ENCODE measurements at places on chromosomes 2 and 18.

GRCh38 chr2:235587202-235587601 is 93.4 kb downstream of the AGAP1 start:
- no peaks in the 10 kb centered on the region for H3K4me1 ChIP-seq
- no peak overlapping the region for H3K27ac ChIP-seq
- no peak overlapping the region for H3K4me3 ChIP-seq
- H3K27me3 ChIP-seq: no peaks in the 10 kb centered on the region
- no peak for DNase-seq
- H3K36me3 ChIP-seq: no peaks in the 10 kb centered on the region

GRCh38 chr18:79720359-79720733 is 40.7 kb downstream of the CTDP1 start:
- H3K4me1 ChIP-seq: no peaks in the 10 kb centered on the region
- H3K27ac ChIP-seq: no peak overlapping the region
- DNase-seq: no peak
- H3K27me3 ChIP-seq: no peaks in the 10 kb centered on the region
- no peaks in the 10 kb centered on the region for H3K36me3 ChIP-seq

DNA sequence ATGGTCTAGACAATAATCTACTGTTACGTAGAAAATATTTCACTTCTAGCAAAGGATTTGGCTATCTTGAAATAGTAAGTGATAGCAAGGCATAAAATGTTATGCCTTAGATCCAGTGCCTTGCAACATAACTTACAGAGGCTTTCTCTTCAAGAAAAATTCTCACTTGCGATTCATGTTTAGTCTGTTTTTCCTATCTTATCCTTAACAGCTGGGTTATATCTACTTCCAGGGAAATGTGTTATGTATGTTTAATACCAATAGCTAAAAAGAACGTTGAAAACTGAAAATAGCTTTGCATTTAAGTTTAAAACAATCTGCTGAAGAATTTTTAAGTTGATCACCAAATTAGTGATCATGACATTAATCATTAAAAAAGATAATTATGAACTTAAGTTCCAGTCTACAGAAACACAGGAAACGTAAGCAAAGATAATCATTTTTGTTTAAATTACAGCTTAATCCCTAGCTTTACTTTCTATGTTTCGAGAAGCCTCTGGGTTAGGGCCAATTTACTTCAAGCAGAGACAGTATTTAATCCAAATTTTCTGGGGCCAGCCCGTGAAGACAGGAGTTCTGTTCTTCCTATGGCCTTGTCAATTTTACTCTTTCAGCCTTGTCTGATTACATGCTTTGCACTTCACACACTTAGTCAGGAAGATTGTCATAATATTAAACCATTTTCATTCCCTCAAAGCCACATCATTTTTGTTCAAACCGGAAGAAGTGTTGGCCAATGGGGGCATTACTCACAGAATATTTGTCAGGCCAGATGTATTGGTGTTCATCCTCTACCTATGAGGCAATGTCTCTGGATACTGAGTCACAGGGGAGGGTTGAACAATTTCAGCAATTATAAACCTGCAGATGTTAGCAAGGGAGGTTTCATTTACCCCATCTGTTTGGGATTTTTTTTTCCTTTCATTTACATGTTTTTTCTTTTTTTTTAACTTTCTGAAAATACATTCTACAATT is 1132.9 kb upstream of the ZEB2 start:
- H3K36me3 ChIP-seq: no peaks in the 10 kb centered on the region
- no peak overlapping the region for H3K4me3 ChIP-seq
- no peaks in the 10 kb centered on the region for H3K27me3 ChIP-seq
- no peak overlapping the region for H3K27ac ChIP-seq
- no peak for DNase-seq
- H3K4me1 ChIP-seq: no peaks in the 10 kb centered on the region

GRCh38 chr2:30641765-30642345 is 165.4 kb downstream of the CAPN13 start:
- H3K4me1 ChIP-seq: no peaks in the 10 kb centered on the region
- no peaks in the 10 kb centered on the region for H3K36me3 ChIP-seq
- DNase-seq: peak; percentile 29
- H3K4me3 ChIP-seq: no peak overlapping the region
- H3K27me3 ChIP-seq: no peaks in the 10 kb centered on the region
- no peak overlapping the region for H3K27ac ChIP-seq

DNA sequence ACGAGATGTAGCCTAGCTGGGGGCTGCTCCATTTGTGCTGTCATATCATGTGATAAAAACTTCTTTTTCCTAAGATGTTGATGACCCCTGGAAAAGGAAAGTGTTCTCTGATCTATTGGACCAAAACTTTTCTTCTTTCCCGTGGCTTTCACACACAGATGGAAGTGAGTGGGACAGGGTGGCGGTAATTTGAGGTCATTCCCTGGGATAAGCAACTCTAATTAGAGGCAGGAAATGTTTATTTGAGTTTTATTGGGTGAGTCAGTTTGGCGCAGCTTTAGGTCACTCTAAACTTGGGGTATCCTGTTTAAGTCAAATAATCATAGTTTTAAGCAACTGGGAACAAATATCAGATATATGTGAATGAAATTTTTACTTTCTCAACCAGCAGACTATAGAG is 221.0 kb upstream of the EPAS1 start:
- no peaks in the 10 kb centered on the region for H3K4me1 ChIP-seq
- no peak for DNase-seq
- H3K36me3 ChIP-seq: no peaks in the 10 kb centered on the region
- no peak overlapping the region for H3K4me3 ChIP-seq
- no peaks in the 10 kb centered on the region for H3K27me3 ChIP-seq

- H3K4me1 ChIP-seq: no peaks in the 10 kb centered on the region
- no peaks in the 10 kb centered on the region for H3K27me3 ChIP-seq
- H3K27ac ChIP-seq: no peak overlapping the region
- no peak for DNase-seq
- no peaks in the 10 kb centered on the region for H3K36me3 ChIP-seq
- H3K4me3 ChIP-seq: no peak overlapping the region
These were observed 92.3 kb downstream of the ETAA1 start for GRCh38 chr2:67489396-67489795.

DNA sequence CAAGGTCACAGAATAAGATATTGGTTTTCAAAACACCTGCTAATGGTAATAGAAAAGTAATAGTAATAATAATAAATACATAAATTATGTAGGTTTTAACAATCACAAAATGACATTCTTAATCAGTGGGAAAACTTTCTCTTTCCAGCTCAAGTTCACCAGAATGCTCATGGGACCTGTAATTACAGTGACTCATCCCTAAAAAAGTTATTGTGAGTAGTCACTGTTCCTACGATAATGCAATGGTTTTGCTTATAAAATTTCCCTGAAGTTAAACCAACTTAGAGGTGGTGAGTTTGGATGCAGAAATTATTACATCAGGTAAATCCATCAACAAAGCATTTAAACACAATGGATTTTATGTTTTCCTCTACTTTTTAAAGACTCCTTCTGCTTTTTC is 502.3 kb downstream of the PID1 start:
- no peaks in the 10 kb centered on the region for H3K27me3 ChIP-seq
- H3K4me1 ChIP-seq: no peaks in the 10 kb centered on the region
- H3K4me3 ChIP-seq: no peak overlapping the region

GRCh38 chr18:59515147-59515546 is 156.1 kb upstream of the LMAN1 start:
- no peaks in the 10 kb centered on the region for H3K4me1 ChIP-seq
- no peak overlapping the region for H3K27ac ChIP-seq
- no peaks in the 10 kb centered on the region for H3K36me3 ChIP-seq
- H3K27me3 ChIP-seq: no peaks in the 10 kb centered on the region
- H3K4me3 ChIP-seq: no peak overlapping the region

DNA sequence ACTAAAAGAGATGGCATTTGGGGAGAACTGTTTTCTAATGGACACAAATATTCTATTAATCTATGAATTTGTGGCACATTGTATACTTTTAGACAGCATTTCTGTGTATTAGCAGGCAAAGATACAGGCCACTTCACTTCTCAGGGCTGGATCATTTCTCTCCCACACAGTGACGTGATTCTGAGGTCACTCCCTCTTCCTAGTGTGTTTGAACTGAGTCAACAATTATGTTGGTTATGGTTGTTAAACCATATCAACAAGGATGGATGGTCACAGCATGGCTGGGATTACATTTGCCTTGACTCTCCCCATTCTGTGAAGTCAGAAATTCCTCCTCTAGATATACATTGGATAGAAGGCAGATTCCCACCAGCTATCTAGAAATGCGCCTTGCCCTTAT is 11.6 kb downstream of the NOSTRIN start:
- H3K4me3 ChIP-seq: no peak overlapping the region
- no peak for DNase-seq
- H3K4me1 ChIP-seq: no peaks in the 10 kb centered on the region
- no peaks in the 10 kb centered on the region for H3K27me3 ChIP-seq
- H3K36me3 ChIP-seq: no peaks in the 10 kb centered on the region
- H3K27ac ChIP-seq: no peak overlapping the region

DNA sequence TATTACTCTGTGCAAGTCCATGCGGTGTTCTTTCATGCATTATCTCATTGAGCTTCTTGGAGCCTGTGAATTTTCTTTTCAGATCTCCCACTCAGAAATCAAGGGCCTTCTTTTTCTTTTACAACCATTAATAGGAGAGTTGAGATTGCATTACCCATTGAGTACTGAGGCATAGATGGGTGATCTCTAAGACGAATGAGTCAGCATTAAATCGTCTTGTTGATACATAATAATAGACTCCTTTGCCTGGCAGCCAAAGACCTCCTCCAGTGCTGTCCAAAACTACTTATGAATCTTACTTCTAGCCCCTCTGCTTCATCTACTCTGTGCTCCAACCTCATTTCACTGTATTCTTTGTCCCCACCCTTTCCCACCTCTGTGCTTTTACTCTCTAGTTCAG is 180.5 kb downstream of the AGPS start:
- no peak for DNase-seq
- no peaks in the 10 kb centered on the region for H3K27me3 ChIP-seq
- no peak overlapping the region for H3K27ac ChIP-seq
- H3K36me3 ChIP-seq: no peaks in the 10 kb centered on the region
- H3K4me1 ChIP-seq: no peaks in the 10 kb centered on the region
- H3K4me3 ChIP-seq: no peak overlapping the region

GRCh38 chr2:241358470-241358869 is 2.4 kb downstream of the FARP2 start:
- DNase-seq: no peak
- no peaks in the 10 kb centered on the region for H3K36me3 ChIP-seq
- no peak overlapping the region for H3K27ac ChIP-seq
- peaks cover 9% of the 10 kb centered on the region for H3K4me1 ChIP-seq
- H3K4me3 ChIP-seq: no peak overlapping the region

GRCh38 chr18:49519101-49519971 is 32.3 kb upstream of the C18orf32 start:
- no peaks in the 10 kb centered on the region for H3K4me1 ChIP-seq
- no peak overlapping the region for H3K27ac ChIP-seq

GRCh38 chr2:40304340-40304739 is 147.6 kb downstream of the SLC8A1 start:
- no peaks in the 10 kb centered on the region for H3K27me3 ChIP-seq
- H3K4me3 ChIP-seq: no peak overlapping the region
- no peaks in the 10 kb centered on the region for H3K4me1 ChIP-seq
- H3K36me3 ChIP-seq: no peaks in the 10 kb centered on the region
- DNase-seq: no peak
- no peak overlapping the region for H3K27ac ChIP-seq

GRCh38 chr2:134640494-134640893 is 78.3 kb downstream of the TMEM163 start:
- H3K27me3 ChIP-seq: no peaks in the 10 kb centered on the region
- no peaks in the 10 kb centered on the region for H3K36me3 ChIP-seq
- DNase-seq: no peak
- no peak overlapping the region for H3K27ac ChIP-seq
- no peaks in the 10 kb centered on the region for H3K4me1 ChIP-seq

- no peaks in the 10 kb centered on the region for H3K27me3 ChIP-seq
- no peaks in the 10 kb centered on the region for H3K36me3 ChIP-seq
- no peaks in the 10 kb centered on the region for H3K4me1 ChIP-seq
- no peak overlapping the region for H3K4me3 ChIP-seq
These were observed 557.9 kb downstream of the CCDC85A start for GRCh38 chr2:56741601-56742102.

GRCh38 chr2:12731701-12732280 is 15.1 kb downstream of the TRIB2 start:
- no peak overlapping the region for H3K27ac ChIP-seq
- H3K36me3 ChIP-seq: no peaks in the 10 kb centered on the region
- no peak for DNase-seq

DNA sequence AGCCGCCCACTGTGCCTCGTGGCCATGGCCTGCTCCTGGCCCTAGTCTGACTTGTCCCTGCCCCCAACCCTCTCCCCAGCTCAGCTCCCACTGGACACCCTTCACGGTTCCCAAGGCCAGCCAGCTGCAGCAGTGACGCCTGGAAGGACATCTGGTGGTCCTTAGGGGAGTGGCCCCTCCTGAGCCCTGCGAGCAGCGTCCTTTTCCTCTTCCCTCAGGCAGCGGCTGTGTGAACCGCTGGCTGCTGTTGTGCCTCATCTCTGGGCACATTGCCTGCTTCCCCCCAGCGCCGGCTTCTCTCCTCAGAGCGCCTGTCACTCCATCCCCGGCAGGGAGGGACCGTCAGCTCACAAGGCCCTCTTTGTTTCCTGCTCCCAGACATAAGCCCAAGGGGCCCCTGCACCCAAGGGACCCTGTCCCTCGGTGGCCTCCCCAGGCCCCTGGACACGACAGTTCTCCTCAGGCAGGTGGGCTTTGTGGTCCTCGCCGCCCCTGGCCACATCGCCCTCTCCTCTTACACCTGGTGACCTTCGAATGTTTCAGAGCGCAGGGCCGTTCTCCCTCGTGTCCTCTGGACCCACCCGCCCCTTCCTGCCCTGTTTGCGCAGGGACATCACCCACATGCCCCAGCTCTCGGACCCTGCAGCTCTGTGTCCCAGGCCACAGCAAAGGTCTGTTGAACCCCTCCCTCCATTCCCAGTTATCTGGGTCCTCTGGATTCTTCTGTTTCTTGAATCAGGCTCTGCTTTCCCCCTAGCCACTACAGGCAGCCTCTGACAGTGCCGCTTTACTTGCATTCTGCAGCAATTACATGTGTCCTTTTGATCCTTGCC is 35.8 kb downstream of the ANO7 start:
- H3K4me3 ChIP-seq: no peak overlapping the region
- no peak for DNase-seq
- no peak overlapping the region for H3K27ac ChIP-seq
- no peaks in the 10 kb centered on the region for H3K27me3 ChIP-seq
- peaks cover 3% of the 10 kb centered on the region for H3K36me3 ChIP-seq

- DNase-seq: no peak
- no peaks in the 10 kb centered on the region for H3K27me3 ChIP-seq
- H3K27ac ChIP-seq: no peak overlapping the region
- no peak overlapping the region for H3K4me3 ChIP-seq
- H3K4me1 ChIP-seq: no peaks in the 10 kb centered on the region
These were observed 37.8 kb downstream of the VIT start for GRCh38 chr2:36734304-36734703.

GRCh38 chr18:47601581-47602272 is 328.7 kb downstream of the SMAD2 start:
- no peaks in the 10 kb centered on the region for H3K4me1 ChIP-seq
- no peaks in the 10 kb centered on the region for H3K36me3 ChIP-seq
- no peak overlapping the region for H3K4me3 ChIP-seq
- no peak for DNase-seq
- H3K27me3 ChIP-seq: no peaks in the 10 kb centered on the region

Data from prostate gland (tissue), 2 donors.